IPS DF 6.9 (cell line): ENCODE measurements at places on chromosomes 5 and 9.

- no peak for DNase-seq
Measured at GRCh38 chr5:133895979-133896845, 72.2 kb downstream of the C5orf15 start.

DNA sequence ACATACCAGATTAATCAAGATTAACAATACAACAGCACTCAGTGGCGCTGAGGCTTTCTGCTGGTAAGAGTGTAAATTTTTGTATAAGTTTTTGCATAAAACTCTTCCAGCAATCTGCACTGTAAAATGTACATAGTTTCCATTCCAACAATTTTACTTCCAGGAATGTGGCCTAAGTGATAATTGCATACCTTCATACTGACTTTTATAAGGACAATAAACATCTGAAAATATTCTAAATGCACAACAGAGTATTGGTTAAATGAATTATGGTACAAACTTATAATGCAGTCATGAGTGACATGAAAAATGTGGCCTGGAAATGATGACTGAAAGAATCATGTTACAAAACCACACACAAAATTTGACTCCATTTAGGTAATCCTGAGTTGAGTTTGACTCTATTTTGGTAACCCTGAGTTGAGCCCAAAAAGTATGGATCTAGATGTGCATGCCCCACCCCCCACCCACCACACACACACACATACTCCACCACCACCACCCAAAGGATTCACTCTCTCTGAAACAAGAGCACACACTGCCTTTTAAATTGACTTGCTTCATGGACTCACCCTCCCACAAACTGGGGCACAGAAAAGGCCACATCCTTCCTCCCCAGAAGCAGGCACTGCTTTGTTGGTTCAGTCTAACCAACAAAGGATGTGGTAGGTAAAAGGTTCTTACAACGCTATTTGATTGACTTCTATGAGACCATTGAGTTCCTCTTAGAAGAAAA is 137.6 kb downstream of the SUSD1 start:
- DNase-seq = no peak

GRCh38 chr5:141881886-141882285 is 3.7 kb upstream of the PCDH1 start:
- no peak for DNase-seq

DNA sequence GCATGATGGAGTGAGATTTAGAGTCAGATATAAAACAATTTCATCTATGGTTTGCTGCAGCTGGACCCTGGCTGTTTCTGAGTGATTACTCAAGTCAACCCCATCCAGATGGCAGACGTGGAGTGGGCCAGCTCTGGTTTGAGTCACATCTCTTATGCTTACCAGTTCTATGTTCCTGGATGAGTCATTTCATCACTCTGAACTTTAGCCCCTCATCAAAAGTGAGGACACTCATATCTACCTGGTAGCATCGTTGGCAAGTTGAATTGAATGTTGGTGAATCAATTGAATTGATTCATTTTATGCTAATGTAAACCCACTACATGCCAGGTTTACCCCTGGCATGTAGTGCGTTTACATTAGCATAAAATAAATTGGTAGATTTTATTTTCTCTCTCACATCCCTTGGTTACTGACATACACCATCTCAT is 176.4 kb downstream of the FGF18 start:
- no peak for DNase-seq

DNA sequence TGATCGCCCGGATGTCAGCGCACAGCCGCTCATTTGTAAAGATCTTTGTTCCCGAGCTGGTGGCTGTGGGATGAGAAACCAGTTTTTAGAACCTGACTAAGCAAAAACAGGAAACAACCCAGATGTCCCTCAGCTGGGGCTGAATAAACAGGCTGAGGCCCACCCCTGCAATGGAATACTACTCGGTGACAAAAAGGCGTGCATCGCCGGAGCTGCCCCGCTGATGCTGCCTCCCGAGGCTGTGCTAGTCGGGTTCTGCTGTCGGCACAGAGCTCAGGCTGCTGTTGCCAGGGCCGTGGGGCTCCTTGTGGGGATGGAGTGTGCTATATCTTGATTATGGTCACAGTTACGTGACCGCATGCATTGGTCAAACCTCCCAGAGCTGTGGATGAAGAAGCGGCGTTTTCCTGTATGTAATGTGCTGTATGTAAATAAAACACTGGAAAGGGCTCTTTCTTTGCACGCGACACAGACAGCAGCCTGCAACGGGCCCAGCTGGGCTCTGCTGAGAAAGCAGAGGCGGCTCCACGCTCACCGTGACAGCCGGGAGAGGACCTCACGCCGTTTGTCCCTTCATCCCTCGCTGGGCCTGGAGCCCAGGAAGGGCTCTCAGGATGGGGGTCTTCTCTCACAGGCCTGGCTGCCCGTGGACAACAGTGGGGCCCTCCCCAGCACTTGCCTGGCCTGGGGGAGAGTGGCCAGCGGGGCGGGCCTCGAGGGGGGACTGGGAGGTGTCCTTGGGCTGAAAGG is 51.5 kb upstream of the RNU6ATAC start:
- DNase-seq = no peak

DNA sequence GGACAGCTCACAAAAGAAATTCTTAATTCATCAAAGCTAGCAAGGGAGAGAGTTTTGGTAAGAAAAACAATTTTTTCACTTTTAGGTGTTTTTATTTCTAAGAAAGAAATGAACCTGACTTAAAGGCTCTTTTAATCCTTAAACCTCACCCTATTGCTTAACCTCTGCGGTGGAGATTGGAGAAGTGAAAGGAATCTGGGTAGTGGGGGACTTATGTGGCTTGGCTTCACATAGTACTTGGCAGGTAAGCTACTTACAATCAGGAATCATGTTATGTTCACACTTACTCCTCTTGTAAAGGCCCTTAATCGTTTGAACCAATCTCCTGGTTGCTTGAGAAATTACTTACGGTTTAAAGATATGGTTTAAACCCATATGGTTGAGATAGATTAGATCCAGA is 104.8 kb downstream of the ISOC1 start:
- DNase-seq = no peak

DNA sequence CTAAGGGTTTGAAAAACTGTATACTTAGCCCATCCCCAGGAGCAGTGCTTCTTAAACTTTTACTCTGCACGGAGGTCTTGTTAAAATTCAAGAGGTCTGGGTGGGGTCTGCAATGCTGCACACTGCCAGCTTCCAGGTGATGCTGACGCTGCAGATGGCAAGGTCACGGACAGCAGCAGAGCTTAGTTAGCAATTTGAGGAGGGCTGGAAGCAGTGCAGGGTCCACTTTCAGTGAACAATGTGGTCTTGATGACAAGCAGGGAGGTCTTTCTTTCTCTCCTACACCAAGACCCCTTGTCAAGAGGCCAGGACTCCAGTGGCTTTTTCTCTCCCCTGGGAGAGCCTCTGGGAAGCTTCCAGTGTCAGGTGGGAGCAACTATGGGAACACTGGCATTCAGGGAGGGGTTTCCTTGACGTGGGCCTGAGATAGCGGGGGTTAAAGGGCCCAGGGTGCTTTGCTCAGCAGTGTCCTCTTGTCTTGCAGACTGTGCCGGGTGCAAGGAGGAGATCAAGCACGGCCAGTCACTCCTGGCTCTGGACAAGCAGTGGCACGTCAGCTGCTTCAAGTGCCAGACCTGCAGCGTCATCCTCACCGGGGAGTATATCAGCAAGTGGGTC is 65.0 kb upstream of the AFAP1L1 start:
- no peak for DNase-seq

- DNase-seq = no peak
Measured at GRCh38 chr9:116940614-116941215, 253.6 kb downstream of the TRIM32 start.
